ENCODE measurements at places on chromosomes 13 and 19.

- DNase-seq, result no peak
Measured at GRCh38 chr19:3061182-3062161, 823 bp downstream of the TLE5 start.

DNA sequence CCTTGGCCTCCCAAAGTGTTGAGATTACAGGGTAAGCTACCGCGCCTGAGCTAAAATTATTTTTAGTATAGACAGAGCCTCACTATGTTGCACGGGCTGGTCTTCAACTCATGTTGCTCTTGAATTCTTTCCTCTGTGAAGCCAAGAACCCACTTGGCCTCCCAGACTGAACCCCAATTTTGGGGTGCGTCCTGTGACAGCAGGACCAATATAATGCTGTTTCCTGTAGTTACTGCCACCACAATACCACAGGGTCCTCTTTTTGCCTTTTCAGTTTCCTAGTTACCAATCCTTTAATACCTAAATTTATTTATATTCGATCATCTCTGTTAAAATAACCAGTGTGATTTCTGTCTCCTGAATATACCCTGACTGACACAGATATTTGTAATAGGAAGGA is 32.9 kb downstream of the TSKS start:
- DNase-seq, result no peak

- DNase-seq, result no peak
Measured at GRCh38 chr13:28489524-28489931, 5.4 kb downstream of the FLT1 start.

- DNase-seq, result no peak
Measured at GRCh38 chr13:39144391-39144790, 106.1 kb downstream of the NHLRC3 start.

GRCh38 chr19:47514151-47514868 is 553 bp downstream of the NAPA start:
- no peak for DNase-seq
